Kidney glomerular epithelial cell (primary cell): ENCODE measurements at places on chromosomes 6 and 20.

DNA sequence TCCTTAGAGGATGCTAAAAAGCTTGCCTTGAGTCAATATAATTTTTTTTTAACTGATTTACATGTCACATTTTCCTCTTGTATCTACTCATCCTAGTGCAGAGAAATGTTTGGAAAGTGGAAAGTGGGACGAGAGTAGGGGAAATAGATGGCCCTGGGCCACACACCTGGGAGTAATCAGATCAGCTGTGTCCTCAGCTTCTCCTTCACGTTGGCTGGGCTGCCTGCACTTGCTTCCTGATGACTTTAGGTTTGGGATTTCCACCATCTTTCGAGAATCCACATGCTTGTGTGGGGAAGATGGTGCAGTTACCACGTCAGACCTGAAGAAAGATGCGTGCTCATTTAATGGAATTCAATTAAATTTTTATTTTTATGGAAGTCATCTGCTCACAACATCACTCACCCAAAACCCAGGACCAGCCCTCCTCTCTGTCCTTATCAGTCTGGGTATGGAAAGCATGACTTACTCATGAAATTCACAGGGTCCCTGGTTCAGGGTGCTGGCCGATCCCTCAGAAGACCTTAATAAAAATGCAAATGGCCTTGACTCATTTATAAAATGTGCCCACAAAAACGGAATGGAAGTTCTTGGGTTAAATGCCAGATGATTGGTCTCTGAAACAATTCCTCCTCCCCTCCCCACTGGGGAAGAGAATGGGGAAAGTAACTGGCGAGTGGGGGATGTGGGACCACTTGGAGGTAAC is 74.5 kb upstream of the TIAM2 start:
- no peak for DNase-seq

GRCh38 chr20:24289737-24290481 is 179.5 kb upstream of the SYNDIG1 start:
- no peak for DNase-seq

- DNase-seq = no peak
Measured at GRCh38 chr20:51275826-51276225, 252.9 kb upstream of the KCNG1 start.

DNA sequence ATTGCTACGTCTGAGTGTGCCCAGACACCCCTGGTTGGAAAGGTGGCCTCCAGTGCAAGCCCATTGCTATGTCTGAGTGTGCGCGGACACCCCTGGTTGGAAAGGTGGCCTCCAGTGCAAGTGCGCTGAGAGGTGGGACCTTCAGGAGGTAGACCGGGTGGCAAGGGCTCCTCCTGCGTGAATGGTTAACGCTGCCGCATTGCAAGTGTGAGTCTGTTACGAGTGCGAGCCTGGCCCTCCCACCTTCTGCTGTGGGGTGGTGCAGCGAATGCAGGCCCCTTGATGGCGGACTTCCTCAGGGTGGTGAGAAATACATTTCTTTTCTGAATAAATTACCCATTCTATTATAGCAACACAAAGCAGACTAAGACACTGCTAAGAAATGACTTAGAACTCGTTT is 208.8 kb downstream of the DLL1 start:
- DNase-seq = no peak

DNA sequence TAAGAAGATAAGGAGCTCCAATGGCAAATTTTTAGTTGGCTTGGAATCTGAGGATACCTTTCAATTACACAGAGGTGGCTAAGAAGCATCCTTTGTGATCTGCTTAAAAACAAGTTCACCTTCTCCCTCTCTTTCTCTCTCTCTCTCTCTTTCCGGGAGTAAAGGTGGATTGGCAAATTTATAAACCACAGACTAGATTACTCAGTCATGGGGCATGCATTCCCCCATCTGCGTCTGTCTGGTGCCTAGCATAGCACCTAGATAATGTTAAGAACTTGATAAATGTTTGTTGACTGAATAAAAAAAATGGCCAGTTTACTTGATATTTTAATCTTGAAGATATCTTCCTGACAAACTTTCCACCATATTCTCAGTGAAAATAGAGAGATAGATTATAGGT is 312.3 kb downstream of the CDC5L start:
- no peak for DNase-seq

DNA sequence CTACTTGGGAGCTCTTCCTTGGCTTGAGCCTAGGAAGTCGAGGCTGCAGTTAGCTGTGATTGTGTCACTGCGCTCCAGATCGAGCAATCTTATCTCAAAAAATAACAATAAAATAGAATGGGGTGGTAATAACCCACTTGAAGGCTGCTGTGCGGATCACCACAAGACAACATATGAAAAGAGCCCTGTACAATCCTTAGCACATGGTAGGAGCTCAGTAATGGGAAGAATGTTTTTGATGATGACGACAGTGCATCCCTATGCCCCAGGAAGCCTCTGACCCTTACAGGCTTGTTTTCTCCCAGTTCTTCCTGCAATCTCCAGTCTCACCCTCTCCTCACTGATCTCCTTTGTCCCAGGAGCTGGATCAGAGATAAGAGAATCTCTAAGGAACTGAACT is 15.5 kb downstream of the SCUBE3 start:
- DNase-seq = no peak

DNA sequence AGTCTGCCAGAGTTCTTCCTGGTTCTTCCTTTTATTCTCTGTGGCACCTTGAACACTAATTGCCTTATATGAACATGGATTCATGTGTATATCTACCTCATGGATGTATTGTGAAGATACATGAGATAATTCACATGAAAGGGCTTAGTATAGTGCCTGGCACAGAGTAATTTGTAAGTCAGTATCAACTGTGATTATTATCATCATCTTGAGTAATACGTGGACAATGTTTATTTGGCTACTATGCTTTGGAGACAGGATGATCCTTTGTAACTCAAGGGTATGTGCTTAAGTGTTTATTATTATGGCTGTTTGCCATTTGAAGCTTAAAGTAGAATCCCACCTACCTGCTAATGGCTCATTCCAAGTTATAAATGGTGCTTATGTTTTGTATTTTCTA is 16.0 kb downstream of the DOP1A start:
- peak; percentile 1 for DNase-seq

- DNase-seq = no peak
Measured at GRCh38 chr6:148457137-148457842, 114.7 kb downstream of the SASH1 start.
